ENCODE measurements at places on chromosomes 3 and 15. TPM values are rescaled to one million over a fixed set of nuclear protein-coding genes. Genes with fewer than 3 reads are reported as not detected.

The FRMD4B gene
- 1.1 TPM for total RNA-seq

The NANOGP8 gene
- not detected for total RNA-seq

The B4GALT4 gene
- 114 TPM for total RNA-seq

The PPP1R14D gene
- not detected for total RNA-seq

The NR2F2 gene
- total RNA-seq, result 22.0 TPM

The TMEM266 gene
- total RNA-seq, result 0.17 TPM

The GPR176 gene
- total RNA-seq, result 10.1 TPM

The PDZRN3 gene
- total RNA-seq, result not detected

The NR1I2 gene
- total RNA-seq, result not detected

The NMD3 gene
- total RNA-seq, result 51.7 TPM

The NCBP2 gene
- total RNA-seq, result 46.7 TPM

The GOLGA6L7 gene
- not detected for total RNA-seq

The RBP2 gene
- not detected for total RNA-seq

The FSIP1 gene
- 0.65 TPM for total RNA-seq

The TRPC1 gene
- total RNA-seq, result 4.7 TPM

The AZI2 gene
- 46.1 TPM for total RNA-seq

The TNFAIP8L3 gene
- total RNA-seq, result 29.1 TPM

The GATA2 gene
- 5.3 TPM for total RNA-seq

The NME9 gene
- total RNA-seq, result not detected

The TF gene
- total RNA-seq, result 3.9 TPM

The CHRNB4 gene
- total RNA-seq, result 1.1 TPM

The LMAN1L gene
- not detected for total RNA-seq

The CAMKV gene
- total RNA-seq, result 0.32 TPM

The FHIT gene
- not detected for total RNA-seq

The SHC4 gene
- total RNA-seq, result 0.80 TPM

The TM4SF1 gene
- total RNA-seq, result 1,500 TPM

The GP5 gene
- not detected for total RNA-seq

The EXD1 gene
- 0.33 TPM for total RNA-seq

The FBXO40 gene
- not detected for total RNA-seq

The FBXL22 gene
- 0.25 TPM for total RNA-seq

The BRK1 gene
- 169 TPM for total RNA-seq
